ENCODE measurements at places on chromosomes 13 and 19. TPM values are rescaled to one million over a fixed set of nuclear protein-coding genes. Genes with fewer than 3 reads are reported as not detected.

FUZ gene
- 24.8 TPM for total RNA-seq

CABP5 gene
- total RNA-seq = not detected

NPAS1 gene
- 0.58 TPM for total RNA-seq

DNMT1 gene
- 416 TPM for total RNA-seq

SBSN gene
- not detected for total RNA-seq

Measured in activated naive CD4-positive, alpha-beta T cell treated with anti-CD3 and anti-CD28 coated beads, Interleukin-2, amount 50 U/mL, for 72 hours (primary cell).